ENCODE measurements at places on chromosomes 7 and 10.

GRCh38 chr10:10891124-10892082 is 126.3 kb upstream of the CELF2 start:
- no peak for DNase-seq

- no peak for DNase-seq
Observed at GRCh38 chr7:42020061-42020460, 216.9 kb downstream of the GLI3 start.

GRCh38 chr10:15370212-15370855 is 755 bp downstream of the FAM171A1 start:
- peak; percentile 15 for DNase-seq

DNA sequence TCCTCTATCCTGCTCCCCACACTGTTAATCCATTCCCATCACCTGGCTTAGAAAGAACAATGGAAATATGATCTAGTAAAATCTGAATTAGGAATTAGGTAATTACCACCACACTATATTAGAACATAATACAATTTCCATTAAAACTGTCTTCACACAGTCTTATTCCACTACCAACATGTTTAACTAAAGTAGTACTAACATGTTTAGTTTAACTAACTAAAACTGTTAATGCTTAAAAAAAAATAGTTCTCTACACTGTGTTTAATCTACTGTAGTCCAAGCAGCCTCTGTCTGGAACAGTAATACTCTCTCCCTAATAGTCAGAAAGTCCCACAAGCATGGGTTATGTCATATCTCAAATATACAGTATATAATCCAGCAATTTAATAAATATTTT is 150.8 kb downstream of the SGMS1 start:
- DNase-seq = no peak

- no peak for DNase-seq
Observed at GRCh38 chr10:2682491-2682890, 384.9 kb upstream of the PFKP start.

DNA sequence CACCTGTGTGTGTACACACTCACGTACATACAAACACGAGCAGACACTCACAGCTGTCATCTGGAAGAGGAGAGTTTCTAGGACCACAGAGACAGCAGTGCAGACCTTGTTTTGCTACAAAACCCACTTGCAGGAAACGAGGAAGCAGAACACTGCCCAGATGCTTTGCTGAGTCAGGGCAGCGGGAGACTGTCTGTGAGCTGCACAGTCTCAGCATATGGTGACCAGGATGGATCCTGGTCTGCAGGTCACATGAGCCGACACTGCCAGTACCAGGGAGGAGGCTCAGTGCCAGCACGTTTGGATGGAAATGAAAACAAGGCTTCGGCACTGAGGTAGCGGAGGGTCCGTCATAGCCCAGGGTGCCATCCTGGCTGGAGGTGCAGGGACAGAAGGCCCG is 117.6 kb upstream of the DPP6 start:
- peak; percentile 43 for DNase-seq

GRCh38 chr7:77950548-77950947 is 152.0 kb downstream of the PHTF2 start:
- no peak for DNase-seq

- no peak for DNase-seq
Observed at GRCh38 chr7:67453580-67454380, 457.1 kb downstream of the TYW1 start.

GRCh38 chr7:80498481-80499349 is 13.1 kb downstream of the GNAT3 start:
- no peak for DNase-seq

DNA sequence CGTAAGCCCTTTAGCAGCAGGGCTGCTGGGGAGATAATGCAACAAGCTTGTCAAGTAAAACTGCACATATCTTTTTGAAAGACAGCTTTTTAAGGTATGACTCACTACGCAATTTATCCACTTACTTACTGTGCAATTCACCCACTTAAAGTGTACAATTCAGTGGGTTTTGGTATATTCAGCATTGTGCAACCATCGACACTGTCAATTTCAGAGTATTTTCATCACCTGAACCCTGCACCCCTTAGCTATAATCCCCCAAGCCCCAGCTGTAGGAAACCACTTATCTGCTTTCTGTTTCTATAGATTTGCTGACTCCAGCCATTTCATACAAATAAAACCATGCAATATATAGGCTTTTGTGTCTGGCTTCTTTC is 168.0 kb downstream of the PTPN20 start:
- DNase-seq = no peak

DNA sequence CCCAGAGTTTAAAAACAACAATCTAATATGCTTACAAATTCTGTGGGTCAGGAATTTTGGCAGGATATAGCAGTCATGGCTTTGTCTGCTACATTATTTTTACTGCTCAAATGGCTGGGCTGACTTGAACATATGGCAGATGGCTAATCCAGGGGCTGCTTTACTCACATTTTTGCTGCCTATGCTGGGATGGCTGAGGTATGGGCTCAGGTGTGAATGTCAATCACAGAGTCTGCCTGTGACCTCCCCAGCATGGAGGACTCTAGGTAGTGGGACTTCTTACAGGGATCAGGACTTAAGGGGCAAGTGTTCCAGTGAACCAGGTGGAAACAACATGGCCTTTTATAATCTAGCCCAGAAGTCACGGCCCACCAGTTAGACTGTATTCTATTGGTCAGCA is 4.4 kb upstream of the FKBP9 start:
- DNase-seq = no peak

DNA sequence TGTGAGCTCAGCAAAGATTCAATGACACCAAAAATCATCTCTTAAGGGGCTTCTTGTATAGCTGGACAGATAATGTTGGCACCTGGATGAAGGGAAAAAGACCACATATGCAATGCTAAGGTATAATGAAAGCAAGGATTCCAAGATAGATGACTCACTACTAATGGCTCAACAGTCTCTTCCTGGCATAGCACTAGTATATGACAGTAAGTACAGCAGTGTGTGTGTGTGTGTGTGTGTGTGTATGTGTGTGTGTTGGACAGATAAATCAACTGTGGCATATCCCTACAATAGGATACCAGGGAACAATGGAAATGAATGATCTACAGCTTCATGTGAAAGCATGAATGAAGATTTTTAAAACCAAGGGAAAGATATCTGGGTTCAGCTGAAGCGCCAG is 257.1 kb downstream of the SFMBT2 start:
- DNase-seq = no peak

DNA sequence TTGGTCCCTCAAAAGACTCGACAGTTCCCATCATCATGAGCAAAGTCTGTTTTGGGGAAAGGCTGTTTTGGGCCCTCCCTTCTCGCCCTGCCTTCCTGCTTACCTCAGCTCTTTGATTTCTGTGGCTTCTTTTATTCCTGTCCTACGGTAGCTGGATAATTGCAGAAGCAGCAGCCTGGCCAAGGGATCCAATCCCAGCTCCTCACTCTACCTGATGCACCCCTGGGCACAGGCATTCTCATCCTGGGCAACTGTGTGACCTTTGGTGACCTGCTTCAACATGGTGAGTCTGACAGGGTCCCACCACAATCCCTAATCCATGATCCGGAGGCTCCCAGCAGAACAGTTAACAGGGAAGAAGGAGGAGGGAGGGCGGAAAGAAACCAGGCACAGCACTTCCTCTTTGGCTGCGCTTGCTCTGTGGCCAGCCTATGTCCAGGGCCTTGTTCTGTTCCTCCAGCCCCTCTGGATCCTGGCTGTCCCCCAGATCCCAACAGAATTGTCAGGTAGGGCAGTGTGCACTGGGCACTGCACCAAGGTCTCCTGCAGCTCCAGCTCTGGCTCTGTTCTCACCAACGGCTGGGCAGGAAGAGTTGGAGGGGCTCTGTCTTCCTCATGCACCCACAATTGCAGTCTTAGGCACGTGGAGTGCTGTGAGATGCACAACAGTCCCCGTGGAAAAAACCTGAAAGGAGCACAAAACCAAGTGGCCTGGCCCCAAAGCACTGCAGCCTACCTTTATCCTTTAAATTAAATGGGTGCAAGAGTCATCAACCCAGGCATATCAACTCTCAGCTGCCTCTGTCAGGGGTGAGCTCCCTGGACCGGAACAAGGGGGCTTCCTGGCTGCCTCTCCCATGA is 144.4 kb downstream of the PTPN20 start:
- DNase-seq = no peak

DNA sequence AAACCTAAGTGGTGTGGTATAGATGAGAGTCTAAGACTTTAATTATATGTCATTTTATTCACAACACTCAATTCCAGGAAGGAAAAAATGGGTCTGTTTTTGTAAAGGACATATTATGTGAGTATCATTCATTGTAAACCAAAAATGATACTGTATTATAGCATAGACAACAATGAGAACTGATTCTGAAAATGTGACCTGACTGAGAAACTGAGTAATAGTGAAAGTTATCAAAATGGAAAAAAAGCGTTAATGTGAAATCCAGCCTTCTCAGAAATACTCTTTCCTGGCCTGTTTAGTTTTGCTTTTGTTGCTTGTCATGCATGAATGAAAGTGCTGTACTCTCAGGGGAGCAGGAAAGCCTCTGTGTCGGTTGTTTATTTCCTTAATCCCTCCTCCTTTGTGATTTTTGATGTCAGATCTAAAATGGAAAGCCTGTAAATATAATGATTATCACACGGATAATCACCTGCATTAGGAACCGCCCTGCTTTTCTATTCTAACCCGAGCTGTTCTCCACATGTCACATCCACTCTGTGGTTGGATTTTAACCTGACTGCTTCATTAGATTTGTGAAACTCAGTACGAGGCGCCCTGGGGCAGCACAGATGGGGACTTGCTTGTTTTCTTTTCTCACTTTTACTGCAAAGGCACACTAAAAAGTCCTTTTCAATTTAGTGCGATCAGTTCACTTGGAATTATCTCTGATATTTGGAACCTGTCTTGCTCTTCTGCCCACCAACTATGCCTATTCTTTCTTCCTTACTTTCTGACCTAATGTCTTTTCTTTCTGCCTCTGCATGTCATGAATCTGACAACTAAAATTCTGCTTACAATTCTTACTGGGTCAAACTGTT is 240.9 kb upstream of the KAT6B start:
- peak; percentile 64 for DNase-seq

DNA sequence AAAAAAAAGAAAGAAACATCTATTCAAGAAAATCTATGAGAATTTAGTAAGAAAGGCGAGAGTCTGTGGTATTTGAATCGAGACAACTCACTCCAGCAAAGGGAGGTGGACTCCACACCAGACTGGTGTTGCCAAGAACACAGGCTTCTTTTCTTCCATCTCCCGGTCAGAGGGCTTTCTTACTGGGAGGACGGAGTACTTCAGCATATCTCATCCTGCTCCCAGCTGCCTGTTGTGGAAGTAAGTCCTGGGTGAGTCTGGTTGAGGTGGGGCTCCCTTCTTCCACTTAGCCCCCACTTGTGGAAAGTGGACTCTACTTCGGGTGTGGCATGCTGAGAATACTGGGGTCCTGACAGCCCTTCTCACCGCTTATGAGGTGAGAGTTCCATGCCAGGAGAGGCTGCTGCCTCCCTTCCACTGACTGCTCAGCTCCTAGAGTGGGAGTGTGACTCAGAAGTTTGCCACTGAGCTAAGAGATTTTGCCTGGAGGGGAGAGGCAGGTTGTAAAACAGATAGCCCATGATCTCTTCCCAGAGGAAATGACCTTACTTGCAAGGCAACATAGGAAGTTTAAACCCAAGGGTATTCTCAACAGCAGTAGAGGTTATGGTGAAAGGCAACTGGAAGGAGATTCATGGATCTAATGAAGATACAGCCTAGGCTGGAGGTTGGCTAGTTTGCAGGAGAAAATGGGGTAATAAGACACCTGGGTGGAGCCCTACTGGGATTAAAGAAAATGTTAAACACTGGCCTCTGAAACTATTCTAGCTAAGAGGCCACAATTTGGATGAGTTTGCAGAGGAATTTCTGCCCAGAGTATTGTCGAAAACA is 3.5 kb upstream of the NACAD start:
- no peak for DNase-seq

DNA sequence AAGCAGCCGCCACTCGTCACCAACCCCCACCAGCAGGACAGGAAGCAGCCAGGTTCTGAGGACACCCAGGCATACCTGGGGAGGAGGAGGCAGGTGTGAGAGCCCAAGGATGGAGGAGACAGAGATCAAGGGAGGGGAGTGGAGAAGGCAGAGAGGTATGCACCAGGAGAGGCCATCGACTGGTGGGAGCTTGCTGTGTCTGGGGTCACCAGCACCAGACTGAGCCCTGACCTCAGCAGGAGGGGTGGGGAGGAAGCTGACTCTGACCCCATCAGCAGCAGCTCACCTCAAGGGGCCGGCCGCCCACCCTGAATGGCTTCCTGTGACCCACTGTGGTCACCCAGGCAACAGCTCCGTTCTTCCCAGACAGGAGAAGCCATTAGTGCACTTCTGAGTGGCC is 7.8 kb downstream of the VIPR2 start:
- DNase-seq = no peak

DNA sequence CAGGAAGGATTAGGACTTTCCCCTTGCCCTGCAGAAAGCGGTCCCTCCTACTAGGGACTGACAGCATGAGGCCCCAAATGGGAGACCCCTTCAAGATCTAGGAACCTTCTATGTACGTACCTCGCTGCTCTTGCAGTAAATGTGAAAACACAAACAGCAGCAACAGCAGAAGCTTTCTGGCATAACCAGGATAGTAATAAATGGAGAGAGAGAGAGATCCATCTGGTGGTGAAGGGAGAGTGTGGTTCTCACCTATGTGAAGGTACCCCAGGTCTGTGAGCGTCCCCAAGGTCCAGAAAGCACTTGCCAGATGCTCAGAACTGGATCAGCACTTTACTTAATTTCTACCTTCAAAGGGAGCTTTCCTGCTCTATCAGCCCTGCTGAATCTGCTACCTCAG is 592.7 kb downstream of the PARD3 start:
- no peak for DNase-seq

DNA sequence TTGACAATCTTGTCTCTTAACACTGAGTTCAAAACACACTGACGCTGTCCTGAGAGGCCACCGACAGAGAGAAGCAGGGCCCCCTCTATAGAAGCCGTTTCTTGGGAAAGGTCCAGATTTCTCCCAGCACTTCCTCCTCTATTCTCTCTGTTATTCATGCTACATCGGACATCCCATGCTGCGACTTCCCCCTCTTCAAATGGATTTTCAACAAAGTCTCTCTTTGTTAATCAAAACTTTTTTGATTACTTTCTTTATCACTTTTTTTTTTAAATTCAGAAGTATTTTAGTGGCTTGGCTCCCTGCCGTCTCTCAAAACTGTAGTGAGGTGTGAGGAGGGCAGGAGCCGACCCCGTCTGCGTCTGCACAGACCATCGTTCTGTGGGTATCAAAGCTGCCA is 298.9 kb upstream of the PITRM1 start:
- DNase-seq = no peak

DNA sequence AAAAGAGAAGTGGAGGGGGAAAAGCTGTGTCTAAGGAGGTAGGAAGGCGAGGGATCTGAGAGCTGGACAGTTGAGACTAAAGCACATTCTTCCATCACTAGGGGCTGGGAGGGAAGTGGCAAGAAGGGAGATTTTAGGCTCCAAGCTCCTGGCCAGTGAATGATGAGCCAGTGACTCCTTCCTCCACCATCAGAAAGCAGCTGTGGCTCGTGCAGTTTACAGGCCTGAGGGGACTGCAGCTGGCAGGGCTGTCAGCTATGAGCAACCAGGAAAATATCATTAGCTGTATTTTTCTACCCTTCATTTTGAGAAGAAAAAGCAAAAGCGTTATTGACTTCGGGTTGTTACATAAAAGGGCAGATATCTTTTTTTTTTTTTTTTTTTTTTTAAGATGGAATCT is 60.7 kb downstream of the GPAM start:
- no peak for DNase-seq

- no peak for DNase-seq
Observed at GRCh38 chr7:84913731-84914130, 273.1 kb downstream of the SEMA3D start.

- no peak for DNase-seq
Observed at GRCh38 chr7:144777005-144777839, 58.6 kb downstream of the TPK1 start.

- no peak for DNase-seq
Observed at GRCh38 chr10:122474131-122474818, 12.9 kb downstream of the HTRA1 start.
